Muscle of arm (tissue), 14 donors: ENCODE measurements at places on chromosomes 2 and 18. TPM values are rescaled to one million over a fixed set of nuclear protein-coding genes. Genes with fewer than 3 reads are reported as not detected.

The MAP3K19 gene
- polyA plus RNA-seq: not detected

The QPCT gene
- 7.6 TPM for polyA plus RNA-seq

The MC5R gene
- 0.95 TPM for polyA plus RNA-seq

The COA5 gene
- 40.8 TPM for polyA plus RNA-seq

The ING5 gene
- polyA plus RNA-seq: 19.9 TPM

The KYNU gene
- 0.85 TPM for polyA plus RNA-seq

The ABCB11 gene
- 0.37 TPM for polyA plus RNA-seq

GRCh38 chr18:77118256-77119090 lies 14.1 kb downstream of the MBP start:
- no peak for DNase-seq

GRCh38 chr2:185384822-185385560 lies 353.6 kb upstream of the FSIP2 start:
- peak; percentile 4 for DNase-seq

DNA sequence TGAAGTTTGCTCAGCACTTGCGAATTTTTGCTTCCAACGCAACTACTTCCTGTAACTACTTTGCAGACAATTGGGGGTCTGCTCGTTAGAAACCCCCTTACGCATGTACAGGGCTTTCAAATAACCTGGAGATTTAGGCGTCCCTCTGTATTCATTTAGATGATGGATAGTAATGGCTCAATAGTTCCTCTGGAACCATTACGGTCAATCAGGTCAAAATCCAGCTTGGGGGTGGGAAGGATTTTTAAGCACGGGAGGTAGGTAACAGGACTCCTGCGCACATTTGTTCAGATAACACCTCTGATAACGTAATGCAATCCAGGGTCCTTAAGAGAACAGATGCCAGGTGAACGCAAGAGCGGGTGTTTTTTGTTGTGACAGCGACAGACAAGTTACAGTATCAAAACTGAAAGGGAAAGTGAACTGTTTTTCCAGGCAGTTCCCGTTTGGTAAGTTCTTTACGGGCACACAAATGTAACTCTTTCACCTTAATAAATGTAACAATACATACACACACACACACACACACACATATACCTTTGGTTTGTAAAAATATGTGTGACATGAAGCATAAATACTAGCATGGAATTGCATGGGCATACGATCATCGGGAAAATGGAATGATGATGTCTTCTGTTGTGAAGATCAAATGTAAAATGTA lies 3.8 kb upstream of the OSR1 start:
- no peak for DNase-seq

DNA sequence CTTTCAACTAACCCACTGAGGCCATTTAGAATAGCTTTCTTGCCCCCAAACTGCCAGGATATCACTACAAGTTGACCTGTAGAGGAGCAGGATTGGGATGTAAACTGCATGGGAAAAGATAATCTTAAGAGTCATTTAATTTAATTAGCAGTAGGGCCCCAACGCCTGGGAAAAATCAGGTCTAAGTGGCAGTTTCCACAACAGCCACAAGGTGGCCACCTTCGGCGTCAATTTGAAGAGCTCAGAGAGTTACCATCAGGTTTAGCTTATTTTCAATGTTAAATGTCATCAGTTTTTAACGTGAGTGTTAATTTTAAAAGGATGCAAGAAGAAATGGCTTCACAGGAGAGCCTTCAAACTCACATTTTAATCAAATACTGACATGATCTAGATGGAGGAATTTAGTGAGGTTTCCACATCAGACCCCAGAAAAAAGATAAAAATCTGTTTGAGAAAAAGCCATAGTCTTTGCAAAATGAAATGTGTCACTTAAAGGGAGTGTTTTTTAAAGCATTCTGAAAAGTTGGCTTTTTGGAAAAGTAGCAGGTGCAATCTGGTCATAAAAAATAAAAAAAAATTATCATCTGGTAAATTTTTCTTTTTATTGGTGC lies 77.3 kb upstream of the UPP2 start:
- no peak for DNase-seq

- no peak for DNase-seq
These were observed 719 bp downstream of the SMAD2 start for GRCh38 chr18:47929681-47930198.

- DNase-seq: no peak
These were observed 15.8 kb downstream of the C18orf63 start for GRCh38 chr18:74331404-74331803.

- DNase-seq: peak; percentile 13
These were observed 69.4 kb downstream of the AGAP1 start for GRCh38 chr2:235563056-235563910.

GRCh38 chr2:181054843-181055242 lies 74.4 kb downstream of the UBE2E3 start:
- DNase-seq: no peak

GRCh38 chr2:138329162-138329561 lies 172.4 kb upstream of the SPOPL start:
- DNase-seq: no peak

GRCh38 chr2:55672630-55673029 lies 21.0 kb downstream of the PNPT1 start:
- DNase-seq: peak; percentile 15

- no peak for DNase-seq
These were observed 102.9 kb upstream of the SCN1A start for GRCh38 chr2:166230724-166231070.
